NCI-H187 treated with DMSO at 0.1 percent for 48 hours (cell line): ENCODE measurements at places on chromosomes 16 and 17.

DNA sequence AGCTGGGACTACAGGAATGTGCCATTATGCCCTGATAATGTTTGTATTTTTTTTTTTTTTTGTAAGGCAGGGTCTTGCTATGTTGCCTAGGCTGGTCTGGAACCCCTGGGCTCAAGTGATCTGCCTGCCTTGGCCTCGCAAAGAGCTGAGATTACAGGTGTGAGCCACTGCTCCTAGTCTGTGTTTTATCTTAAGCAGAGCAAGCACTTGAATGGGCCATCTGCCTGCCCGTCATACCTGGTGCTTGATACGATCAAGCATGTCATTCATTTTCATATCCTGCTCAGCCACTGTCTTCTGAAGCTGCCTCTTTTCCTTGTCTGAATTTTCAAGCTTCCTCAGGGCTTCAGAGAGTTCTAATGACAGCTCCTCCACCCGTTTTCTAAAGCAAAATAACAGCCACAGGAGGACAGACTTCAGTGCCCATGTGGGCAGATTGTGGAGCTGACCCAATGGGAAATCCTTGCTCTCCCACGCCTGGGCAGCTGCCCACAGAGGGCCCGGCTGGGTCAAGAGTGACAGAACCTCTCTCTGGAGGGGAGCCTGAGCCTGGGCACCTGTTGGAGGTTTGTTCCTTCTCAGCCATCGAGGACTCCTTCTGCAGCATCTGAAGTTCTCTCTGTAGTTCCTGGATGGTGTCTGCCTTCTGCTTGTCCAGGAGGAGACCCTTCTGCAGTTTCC is 36.5 kb downstream of the DHX38 start:
- no peak for DNase-seq

DNA sequence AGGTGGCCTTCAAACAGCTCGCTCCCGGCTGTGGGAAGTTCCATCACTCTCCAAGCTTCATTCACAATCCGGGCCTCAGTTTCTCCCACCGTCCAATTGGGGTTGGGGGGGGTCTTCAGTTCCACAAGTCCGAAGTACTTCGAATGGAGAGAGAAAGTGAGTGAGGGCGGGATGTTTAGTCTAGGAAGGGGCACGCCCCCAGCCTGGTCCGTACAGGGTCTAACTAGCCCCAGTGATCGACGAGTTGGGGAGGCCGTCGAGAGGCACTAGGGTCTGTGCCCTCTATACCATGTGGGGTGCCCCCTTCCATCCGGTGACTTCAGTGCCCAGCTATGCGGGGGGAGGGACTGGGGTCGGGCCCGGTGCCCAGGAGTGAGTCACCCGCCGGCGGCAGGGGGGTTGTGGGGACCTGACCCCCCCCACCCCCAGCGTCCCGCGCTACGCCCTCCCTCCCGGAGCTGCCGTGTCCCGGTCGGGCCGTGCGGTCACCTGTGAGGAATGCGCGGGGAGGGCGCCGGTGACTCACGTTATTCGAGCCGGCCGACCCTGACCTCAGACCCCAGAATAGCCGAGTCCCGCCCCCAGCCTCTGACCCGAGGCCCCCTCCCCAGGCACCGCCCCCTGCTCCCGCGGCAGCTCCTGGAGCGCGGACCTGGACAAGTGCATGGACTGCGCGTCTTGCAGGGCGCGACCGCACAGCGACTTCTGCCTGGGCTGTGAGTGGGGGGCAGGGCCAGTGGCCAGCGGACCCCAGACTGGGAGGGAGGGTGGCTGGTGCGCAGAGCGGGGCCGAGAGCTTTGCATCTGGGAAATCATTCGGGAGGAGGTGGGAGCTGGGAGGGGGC is 658 bp downstream of the TNFRSF12A start:
- DNase-seq = no peak

- no peak for DNase-seq
Observed at GRCh38 chr16:11144122-11144521, 111.9 kb downstream of the SOCS1 start.

DNA sequence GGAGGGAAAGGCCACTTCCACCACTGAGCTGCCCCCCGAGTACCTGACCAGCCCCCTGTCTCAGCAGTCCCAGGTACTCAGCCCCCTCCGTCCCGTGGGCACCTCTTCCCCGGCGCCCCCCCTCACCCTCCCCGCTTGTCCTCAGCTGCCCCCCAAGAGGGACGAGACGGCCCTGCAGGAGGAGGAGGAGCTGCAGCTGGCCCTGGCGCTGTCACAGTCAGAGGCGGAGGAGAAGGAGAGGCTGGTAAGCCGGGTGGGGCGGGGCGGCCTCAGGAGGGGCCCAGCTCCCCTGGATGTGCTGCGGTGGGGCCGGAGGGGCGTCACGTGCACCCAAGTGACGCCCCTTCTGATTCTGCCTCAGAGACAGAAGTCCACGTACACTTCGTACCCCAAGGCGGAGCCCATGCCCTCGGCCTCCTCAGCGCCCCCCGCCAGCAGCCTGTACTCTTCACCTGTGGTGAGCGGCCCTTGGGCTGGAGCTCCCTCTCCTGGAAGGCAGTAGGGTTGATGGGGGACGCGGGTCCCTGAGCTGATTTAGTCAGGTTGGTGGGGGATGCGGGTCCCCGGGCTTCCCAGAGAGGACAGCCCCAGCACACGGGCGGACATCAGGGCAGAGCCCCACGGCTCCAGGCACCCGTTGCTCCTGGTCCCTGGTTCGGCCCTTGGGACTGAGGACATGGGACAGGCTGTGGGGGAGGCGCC is 9.5 kb upstream of the MRPL12 start:
- DNase-seq = no peak

DNA sequence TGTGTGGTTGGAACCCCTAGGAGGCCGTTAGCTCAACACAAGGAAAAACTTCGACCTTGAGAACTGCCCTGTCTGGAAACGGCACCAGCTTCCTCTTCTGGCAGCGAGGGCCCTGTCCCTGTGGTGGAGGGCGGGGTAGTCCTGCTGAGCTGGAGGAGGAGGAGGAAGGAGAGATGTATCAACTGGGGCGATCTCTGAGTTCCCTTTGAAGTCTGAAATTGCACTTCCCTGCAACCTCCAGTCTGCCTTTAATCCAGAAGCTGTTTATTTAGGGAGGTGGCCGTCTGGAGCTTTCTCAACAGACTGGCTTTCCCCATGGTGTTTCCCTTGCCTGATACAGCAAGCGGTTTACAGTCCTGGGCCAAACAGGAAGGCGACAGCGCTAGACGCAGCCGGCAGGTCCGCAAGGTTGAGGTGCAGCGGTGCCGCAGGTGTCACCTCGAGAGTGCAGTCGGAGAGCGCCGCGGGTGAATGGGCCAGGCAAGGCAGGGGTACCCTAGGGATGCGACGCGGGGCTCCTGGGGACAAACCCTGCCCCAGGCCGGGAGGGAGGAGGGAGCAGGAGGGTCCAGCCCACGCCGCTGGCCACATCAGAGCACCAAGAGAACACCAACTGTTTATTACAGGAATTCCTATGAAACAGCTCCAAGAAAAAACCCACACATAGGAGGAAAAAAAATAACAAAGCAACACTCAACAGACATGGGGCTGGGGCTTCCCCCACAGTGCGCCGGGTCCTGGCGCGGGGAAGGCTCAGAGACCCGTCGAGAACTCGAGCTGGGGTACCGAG is 11.4 kb upstream of the MRPS23 start:
- DNase-seq = no peak

- DNase-seq = no peak
Observed at GRCh38 chr17:1953831-1954230, 71.3 kb downstream of the RTN4RL1 start.

DNA sequence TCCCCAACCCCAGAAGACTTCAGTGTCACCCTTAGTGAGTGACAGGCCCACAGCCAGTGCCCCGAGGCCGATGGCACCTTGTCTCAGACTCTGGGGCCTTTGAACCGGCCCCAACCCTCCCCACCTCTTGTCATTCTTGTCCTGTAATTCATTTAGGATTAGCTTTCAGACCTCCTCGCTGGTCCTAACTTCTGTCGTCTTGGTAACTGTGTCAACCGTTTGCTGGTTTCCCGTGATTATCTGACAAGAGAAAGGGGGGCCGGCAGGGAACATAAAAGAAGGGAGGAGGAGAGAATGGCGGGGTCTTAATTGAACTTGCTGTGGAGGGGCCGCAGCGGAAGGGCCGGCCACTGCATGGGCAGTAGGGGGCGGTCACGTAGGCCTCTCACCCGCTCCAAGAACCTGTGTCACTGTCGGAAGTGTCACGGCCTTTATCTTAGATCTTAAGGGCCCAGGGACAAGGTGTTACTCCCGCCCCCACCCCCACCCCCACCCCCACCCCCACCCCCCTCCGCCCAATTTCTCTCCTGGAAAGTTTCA is 46.5 kb upstream of the GSE1 start:
- DNase-seq = no peak

DNA sequence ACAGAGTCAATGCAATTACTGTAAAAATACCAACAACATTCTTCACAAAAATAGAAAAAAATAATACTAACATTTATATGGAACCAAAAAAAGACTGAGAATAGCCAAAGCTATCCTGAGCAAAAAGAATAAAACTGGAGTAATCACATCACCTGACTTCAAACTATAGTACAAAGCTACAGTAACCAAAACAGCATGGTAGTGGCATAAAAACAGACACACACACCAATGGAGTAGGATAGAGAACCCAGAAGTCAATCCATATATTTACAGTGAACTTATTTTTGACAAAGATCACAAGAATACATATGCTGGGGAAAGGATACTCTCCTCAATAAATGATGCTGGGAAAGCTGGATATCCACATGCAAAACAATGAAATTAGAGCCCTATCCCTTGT is 84.2 kb downstream of the CEP112 start:
- DNase-seq = no peak
